ENCODE measurements at places on chromosomes 6 and 20.

GRCh38 chr6:35587167-35587566, 74.5 kb upstream of the TULP1 start:
- ATAC-seq, result no peak

DNA sequence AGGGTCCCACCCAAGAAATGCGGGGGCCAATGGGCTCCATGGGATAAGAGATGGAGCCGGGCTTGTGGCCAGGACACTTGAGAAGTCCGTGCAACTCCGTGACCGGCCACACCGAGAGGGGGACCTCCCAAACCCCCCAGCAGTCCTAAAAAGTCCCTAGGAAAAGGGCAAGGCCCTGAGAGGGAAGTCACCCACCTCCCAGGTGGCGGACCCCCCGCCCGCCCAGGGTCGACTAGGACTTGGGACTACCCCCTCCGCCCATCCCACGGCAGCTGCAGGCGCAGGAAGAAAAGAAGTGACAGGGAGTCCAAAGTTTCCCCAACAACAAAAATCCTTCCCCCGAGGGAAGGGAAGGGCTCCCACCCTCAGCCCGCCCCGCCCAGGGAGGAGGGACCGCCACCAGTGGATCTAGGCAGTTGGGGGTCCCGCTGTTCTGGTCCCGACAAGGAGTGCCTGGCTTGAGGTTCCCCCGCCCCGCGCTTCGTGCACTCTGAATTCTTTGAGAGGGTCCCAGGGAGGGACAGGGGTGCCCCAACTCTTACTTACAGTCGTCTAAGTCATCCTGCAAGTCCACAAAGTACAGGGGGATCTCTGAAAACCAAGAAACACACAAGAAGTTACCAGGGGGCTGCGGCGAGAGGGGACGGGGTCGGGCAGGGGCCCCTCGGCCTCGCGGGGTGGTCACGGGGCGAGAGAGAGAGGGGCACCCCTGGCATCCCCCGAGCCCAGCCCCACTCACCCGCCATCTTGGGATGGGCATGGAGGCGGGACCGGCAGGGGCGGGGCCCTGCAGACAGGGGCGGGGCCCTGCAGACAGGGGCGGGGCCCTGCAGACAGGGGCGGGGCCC, 611 bp upstream of the RAB22A start:
- ATAC-seq, result peak; percentile 73

DNA sequence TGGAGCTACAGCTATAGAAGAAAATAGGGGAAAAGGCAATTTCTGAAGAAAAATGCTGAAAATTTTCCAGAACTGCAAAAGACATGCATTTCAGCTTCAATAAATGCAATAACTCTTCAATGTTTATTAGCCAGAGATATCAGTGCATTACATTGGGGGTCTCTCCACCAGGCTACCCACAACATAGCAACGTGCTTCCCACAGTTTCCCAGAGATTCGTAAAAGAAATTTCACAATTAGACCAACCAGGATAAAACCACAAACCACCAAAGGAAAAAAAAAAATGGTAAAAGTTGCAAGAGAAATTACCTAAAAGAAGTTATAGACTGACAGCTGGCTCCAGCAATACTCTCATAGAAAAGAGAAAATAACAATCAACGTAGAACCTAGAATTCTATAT, 16.0 kb downstream of the LY86 start:
- ATAC-seq, result no peak

- ATAC-seq, result peak; percentile 41
These were observed 6.7 kb downstream of the RAET1E start for GRCh38 chr6:149891259-149891658.

DNA sequence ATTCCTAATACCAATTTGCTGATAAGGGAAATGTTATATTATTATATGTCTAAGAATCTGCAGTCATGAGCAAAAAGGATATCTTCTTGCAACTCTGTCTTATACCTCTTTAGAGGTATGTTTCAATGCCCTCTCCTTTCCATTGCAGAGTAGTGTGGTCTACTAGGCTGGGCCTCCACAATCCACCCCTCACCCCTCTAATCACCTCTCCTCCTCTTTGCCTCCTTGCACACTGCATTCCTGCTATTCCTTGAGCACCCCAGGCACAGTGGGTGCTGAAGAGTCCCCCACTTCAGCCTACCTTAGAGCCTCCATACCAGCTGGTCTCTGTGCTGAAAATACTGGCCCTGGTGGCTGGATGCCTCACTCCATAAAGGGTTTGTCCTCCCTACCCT, 26.9 kb downstream of the ARMC2 start:
- ATAC-seq, result no peak

- peak; percentile 48 for ATAC-seq
These were observed 7.8 kb upstream of the PACSIN1 start for GRCh38 chr6:34457742-34458735.

GRCh38 chr6:129767776-129768485, 58.0 kb upstream of the ARHGAP18 start:
- no peak for ATAC-seq

GRCh38 chr6:118589649-118590365, 41.7 kb downstream of the PLN start:
- ATAC-seq, result no peak

- no peak for ATAC-seq
These were observed 149.0 kb upstream of the FUT9 start for GRCh38 chr6:95866732-95867131.

DNA sequence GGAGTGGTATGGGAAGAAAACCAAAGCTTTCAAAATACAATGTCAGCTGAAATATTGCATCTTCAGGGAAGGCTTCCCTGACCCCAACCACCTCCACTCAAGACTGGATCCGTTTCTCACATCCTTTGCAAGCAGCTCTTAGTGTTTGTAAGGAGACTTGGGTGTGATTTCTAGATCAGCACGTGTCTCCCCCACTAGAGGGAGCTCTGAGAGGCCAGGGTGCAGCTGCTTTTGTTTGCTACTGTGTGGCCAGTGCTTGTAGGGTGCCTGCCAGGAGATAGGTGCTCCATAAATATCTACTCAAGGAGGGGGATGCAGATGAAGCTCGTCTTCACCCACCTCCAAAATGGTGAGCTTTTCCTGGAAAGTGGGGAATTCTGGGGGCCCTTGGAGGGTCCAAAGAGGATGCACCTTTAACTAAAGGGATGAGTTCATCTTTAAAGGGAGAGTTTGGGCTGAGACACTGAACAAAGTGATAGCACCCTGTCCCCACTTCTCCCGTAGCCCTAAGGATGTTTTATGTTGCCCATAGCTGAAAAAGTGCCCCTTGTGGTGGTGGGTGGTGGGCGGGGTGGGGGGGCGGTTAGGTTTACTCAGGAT, 52.6 kb upstream of the MAFB start:
- peak; percentile 66 for ATAC-seq

DNA sequence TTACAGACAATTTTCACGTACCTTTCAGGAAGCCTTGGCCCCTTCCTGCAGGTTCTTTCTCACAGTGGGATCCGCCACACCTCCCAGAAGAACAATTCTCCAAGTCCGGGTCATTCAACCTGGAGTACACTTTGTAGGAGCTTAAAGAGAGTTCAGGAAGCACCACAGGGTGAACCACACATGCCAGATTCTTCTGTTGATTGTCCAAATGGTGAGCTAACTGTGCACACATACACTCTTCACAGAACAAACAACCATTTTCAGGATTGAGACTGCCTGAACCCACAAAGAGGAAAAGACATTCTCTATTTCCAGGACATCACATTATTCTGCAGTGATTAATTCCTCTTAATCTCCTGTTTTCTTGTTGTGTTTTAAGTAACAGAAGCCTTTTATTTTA, 51.0 kb downstream of the SCGN start:
- no peak for ATAC-seq

Measured in esophagus mucosa (tissue), 1 donor.